ENCODE measurements at places on chromosomes 1 and 21. TPM values are rescaled to one million over a fixed set of nuclear protein-coding genes. Genes with fewer than 3 reads are reported as not detected.

The HPCAL4 gene
- total RNA-seq, result 5.2 TPM

- DNase-seq, result no peak
Measured at GRCh38 chr1:162389021-162389818, 7.7 kb downstream of the C1orf226 start.

GRCh38 chr1:43434256-43434655 is 19.5 kb downstream of the HYI start:
- no peak for DNase-seq

DNA sequence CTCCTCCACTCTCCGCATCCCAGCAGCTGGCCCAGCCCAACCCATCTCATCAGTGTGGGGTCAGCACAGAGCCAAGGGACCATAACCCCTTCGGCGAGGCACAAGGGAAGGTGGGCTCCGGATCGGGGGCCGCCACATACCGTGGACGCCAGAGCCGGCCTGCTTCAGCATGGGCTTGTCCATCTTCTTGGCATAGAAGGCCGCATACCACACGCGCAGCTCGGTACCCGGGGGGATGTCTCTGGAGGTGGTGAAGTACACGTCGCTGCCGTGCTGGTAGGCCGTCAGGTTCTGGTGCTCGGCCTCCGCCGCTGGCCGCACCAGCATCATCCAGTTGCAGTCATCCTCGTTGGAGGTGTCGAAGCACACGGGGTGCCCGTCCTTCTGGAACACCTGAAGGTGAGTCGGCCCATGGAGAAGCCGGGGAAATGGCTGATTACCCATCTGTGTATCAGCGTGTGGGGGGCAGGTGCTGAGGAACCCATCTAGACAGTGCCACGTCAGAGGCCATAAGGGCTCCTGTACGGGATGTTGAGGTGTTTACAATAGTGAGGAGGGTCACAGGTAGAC is 24.6 kb downstream of the PRDM15 start:
- no peak for DNase-seq

- no peak for DNase-seq
Measured at GRCh38 chr1:33148615-33149014, 33.2 kb downstream of the TRIM62 start.

Data from kidney (tissue), 22 donors.